ENCODE measurements at places on chromosomes 1 and 21. TPM values are rescaled to one million over a fixed set of nuclear protein-coding genes. Genes with fewer than 3 reads are reported as not detected.

Gene STYXL2
- not detected for total RNA-seq

Gene SERTAD4
- total RNA-seq, result 0.29 TPM

Gene GFI1
- total RNA-seq, result 0.05 TPM

Gene AKT3
- 15.2 TPM for total RNA-seq

Gene FAM151A
- total RNA-seq, result not detected

Gene ASCL5
- 0.15 TPM for total RNA-seq

Gene SLX9
- total RNA-seq, result 41.4 TPM

Gene TAS1R1
- not detected for total RNA-seq

Gene NPHS2
- total RNA-seq, result not detected

Gene RHD
- total RNA-seq, result not detected

Gene TEDDM1
- total RNA-seq, result not detected

Gene GPR3
- 1.1 TPM for total RNA-seq

Gene SMPDL3B
- 0.94 TPM for total RNA-seq

Gene OR2T11
- not detected for total RNA-seq

Gene PROX1
- 0.12 TPM for total RNA-seq

DNA sequence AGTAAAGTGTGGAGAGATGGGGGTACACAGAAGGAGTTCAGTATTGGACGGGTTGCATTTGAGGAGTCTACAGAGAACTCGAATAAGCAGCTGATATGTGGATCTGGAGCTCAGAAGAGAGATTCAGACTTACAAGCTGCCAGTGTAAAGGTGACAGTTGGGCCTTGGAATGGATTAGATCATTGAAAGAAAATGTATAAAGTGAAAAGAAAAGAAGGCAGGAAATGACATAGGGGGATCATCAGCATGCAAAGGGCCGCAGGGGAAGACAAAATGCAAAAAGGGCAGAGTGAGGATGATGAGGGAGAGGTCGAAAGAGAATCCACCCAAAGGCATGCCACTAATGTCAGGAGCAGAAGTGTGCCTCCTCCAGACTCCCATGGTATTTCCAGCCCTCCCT, 273.3 kb downstream of the TNR start:
- DNase-seq, result no peak

GRCh38 chr1:21669258-21670058, at the start of gene RAP1GAP:
Gene RAP1GAP, minus strand, starts transcription at chr1:21669357. Its CDS starts 49,325 bp downstream, at chr1:21620032.
- no peak for DNase-seq

- DNase-seq, result no peak
Observed at GRCh38 chr1:44244986-44245385, 31.7 kb downstream of the DMAP1 start.

GRCh38 chr1:6123083-6123482, 57.0 kb downstream of the CHD5 start:
- DNase-seq, result no peak

- DNase-seq, result no peak
Observed at GRCh38 chr1:114290341-114290740, 136.7 kb upstream of the SYT6 start.

DNA sequence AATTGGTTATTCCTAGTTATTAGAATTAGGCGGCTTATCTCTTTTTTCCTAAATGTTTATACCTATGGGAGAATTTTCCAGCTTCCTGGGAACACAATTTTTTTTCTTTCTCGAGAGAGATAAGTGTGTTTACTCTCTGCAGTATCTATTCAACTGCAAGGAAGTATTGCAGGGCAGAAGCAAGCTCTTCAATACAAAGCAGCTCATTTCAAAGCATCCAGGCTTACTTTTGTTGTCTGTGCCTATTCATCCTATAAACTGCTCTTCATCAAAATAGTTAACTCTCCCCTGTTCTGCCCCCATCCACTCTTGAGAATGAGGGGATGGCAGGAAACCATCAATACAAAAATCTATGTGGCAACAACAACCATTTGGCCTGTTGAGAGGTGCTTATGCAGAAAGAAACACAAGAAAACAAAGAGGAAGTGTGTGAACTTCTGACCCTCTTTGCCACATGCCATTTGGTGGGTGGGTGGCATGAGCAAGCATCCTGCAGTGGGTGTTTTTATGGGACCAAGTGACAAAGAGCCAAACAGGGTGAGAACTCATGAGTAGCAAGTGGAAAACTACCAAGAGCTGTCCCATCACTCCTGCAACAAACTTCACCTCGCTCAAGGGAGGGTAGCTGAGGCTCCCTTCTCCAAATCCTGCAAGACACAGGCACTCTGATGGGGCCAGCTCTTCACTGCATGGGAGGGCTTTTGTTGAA, 50.6 kb upstream of the MRPS6 start:
- no peak for DNase-seq

DNA sequence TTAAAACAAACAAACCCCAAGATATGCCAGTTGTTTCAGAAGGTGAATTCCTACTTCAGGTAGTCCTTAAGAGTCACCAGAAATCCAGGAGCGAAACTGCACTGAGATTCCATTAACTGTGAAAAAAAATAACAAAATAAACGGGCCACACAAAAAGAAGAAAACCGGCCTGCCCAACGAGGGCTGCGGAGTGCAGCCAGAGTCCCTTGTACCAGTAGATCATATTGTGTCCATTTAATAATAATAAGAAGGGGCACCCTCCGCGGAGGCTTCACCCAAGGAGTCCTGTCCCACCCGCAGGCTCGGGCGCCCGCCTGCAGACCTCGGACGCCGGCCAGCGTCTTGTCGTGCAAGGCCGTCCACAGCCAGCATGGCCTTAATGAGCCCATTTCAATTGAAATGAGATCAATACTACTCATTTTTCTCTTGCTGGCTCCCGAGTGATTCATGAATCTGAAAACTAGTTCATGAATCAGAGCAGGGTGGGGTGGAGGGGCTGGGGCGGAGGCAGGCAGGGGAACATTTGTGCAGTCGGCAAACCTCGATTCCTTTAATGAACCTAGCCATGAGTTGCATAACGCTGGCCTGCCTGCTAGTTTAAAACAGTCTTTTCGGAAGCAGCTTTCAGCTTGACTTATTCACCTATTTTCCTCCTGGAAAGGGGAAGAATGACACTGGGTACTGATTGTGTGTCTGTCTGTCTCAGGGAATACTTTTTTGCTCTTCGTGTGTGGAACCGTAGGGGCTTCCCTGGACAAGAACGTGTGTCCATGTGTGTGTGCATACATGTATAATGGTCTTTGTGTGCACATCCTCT, 113.1 kb upstream of the IRF2BP2 start:
- DNase-seq, result peak; percentile 50

DNA sequence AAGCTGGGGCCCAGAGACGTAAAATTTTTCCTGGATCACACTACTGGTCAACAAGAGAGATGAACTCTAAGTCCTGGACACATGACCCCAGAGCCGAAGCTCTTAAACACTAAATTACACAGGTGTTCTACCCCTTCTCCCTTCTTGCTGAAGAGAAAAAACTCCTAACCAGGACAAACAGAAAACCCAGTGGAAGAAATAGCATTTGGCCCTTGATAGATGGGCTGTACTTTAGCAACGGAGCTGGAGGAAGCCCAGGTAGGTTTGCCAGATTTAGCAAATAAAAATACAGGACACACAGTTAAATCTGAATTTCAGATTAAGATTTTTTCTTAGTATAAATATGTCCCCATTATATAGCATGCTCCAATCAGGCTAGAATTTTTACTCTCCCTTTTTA, 72.7 kb downstream of the DIRAS3 start:
- no peak for DNase-seq

- no peak for DNase-seq
Observed at GRCh38 chr1:26887125-26887524, 3.0 kb downstream of the GPN2 start.

GRCh38 chr1:47881505-47882442, 115.4 kb downstream of the TRABD2B start:
- no peak for DNase-seq

- DNase-seq, result no peak
Observed at GRCh38 chr1:206992790-206993189, 22.5 kb upstream of the FCAMR start.

GRCh38 chr1:41174170-41174569, 67.9 kb downstream of the SCMH1 start:
- DNase-seq, result no peak

DNA sequence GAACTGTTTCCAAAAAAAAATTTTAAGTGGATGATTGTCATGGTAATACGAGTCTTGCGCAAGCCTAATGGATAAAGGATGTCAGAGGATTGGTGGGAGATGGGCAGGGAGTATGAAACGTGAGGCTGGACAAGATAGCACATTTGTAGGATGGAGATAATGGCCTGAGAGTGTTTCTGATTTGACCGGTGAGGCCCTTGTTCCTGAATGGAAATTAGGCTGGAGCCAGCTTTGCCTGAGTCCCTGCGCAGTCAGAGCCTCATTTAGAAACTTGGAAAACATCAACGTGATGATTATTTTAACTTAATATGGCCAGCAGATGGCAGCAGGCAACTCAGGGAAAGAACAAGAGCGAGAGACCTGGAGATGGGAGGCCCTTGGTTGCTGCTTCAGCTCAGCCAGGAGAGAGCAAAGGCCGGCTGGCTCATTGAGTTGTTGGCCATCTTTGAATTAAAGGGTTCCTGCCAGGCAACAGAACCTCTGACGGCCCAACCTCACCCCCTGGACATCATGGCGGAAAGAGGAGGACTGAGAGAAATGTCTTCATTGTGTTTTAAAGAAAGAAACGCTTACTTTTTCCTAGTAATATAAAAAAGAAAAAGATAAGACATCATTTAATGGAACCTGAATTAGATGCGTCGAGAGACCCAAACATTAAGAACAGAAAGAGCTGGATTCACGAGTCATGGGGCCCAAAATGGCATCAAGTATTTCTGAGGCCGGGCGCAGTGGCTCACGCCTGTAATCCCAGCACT, 80.3 kb downstream of the SELENOF start:
- peak; percentile 81 for DNase-seq

- DNase-seq, result no peak
Observed at GRCh38 chr1:40750451-40750908, 33.1 kb upstream of the KCNQ4 start.

- DNase-seq, result peak; percentile 95
Observed at GRCh38 chr1:88683541-88684481, at the start of gene PKN2. Gene PKN2, plus strand, starts transcription at chr1:88684273. Its CDS starts 308 bp downstream, at chr1:88684581.

- no peak for DNase-seq
Observed at GRCh38 chr1:201813226-201813625, 15.7 kb upstream of the IPO9 start.

- no peak for DNase-seq
Observed at GRCh38 chr1:68633141-68633919, 136.4 kb upstream of the DEPDC1 start.

DNA sequence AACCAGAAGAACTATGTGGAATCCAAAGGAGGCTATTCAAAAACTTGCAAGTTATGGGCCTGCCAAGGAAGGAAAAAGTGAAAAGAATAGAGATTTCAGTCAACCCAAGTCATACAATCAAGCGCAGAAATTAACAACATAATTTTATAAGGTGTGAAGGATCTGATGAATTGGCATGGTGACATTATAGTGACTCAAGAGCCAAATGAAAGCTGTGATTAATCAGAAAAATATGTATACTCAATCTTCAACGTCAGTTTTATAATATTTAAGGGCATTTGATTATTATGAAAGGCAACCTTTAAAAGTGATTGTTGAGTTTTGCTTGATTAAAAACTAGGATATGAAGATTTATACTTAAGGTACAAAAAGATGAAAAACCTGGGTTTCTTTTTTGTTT, 37.8 kb upstream of the THEM4 start:
- DNase-seq, result no peak

DNA sequence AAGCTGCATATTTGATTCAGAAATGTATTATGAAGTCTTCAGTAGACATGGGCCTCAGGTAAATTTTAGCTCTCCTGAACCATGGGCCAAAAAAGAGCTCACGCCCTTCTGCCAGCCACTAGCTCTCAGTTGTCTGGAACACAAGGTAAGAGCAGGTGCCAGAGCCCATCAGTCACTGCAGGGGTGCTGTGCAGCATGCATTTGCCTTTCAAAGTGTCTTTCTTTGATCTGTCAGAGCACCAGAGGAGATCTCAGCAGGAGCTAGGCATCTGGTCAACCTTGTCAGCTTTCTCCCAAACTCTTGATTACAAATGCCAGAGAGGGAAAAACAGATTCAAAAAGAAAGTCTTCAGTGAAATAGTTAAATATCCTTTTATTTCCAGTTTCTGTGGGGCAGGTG, 332.3 kb downstream of the COL11A1 start:
- DNase-seq, result no peak

GRCh38 chr1:35715568-35716002, 3.1 kb downstream of the C1orf216 start:
- peak; percentile 61 for DNase-seq

DNA sequence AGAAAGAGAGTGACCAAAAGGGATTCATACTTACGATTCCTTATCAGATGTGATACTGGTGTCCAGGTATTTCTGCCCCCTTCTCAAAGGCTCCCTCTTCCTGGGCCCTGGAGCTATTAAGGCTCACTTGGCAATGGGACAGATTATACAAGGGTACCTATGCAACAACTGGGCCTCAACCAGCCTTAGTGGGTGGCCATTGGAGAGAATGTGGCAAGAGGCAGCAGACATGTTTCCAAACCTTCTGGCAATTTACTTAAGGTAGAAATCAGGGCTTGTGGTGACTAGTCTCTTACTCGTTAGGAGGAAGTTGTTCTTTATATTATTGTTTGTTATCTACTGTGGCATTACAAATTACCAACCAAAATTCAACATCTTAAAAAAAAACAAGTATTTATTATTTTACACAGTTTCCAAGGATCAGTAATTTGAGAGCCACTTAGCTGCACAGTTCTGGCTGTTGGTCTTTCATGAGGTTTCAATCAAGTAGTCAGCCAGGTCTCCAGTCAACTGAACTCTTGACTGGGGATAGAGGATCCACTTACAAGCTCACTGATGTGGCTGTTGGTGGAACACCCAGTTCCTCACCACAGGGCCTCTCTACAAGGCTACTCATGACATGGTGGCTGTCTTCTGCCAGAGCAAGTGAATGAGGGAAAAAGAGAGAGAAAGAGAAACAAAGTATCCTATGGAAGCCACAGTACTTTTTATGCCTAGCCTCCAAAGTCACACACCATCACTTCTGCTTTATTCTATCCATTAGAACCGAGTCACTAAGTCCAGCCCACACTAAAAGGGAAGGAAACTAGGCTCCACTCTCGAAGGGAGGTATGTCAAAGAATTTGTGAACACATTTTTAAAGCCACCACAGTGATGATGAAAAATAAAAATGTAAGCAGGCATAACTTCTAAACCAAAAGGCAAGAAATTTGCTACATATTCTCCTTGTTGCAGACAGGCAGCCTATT, 10.7 kb downstream of the ZNF648 start:
- DNase-seq, result no peak

DNA sequence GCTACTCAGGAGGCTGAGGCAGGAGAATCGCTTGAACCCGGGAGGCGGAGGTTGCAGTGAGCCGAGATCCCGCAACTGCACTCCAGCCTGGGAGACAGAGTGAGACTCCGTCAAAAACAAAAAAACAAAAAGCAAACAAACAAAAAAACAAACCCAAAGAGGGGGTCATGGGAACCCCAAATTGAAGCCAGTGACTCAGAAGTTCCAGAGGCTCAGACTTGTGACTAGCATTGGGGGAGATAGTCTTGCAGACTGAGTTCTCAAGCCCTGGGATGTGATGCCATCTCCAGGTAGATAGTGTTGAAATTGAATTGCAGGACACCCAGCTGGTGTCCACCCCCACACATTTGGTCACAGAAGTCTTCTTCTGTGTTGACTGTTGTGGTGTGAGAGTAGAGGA, 24.9 kb upstream of the ENO1 start:
- DNase-seq, result no peak

GRCh38 chr1:241115784-241116183, 241.2 kb downstream of the RGS7 start:
- no peak for DNase-seq
